Stimulated activated CD4-positive, alpha-beta T cell treated with anti-CD3 and anti-CD28 coated beads, Interleukin-12 subunit alpha, Interleukin-12 subunit beta, amount 100 ng/mL, for 4 hours (primary cell): ENCODE measurements at places on chromosomes 11 and 22.

DNA sequence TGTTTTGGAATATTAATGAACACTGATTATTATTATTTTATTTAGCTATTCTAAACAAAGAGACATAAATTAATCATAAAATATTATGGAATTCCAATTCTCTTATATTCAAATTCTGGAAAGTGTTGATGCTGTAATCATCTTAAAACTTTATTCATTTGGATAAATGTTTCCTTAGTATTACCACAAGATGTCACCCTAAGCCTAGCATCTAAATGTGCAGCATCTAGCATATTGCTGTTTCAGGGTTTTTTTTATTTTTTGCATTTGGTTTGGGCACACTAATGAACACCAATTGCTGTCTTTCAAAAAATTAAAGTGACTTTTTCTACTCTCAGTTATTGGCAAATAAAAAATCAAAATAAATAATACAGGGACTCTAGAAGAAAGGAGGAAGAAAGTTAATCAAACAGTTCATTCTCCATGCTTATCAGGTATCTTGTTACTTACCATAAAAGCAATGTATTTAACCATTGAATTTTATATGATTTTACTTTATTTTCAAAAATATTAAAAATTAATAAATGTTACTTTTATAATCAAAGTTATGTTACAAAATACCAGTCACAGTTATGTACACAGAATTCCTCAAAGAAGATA lies 31.8 kb downstream of the DLG2 start:
- DNase-seq, result no peak

DNA sequence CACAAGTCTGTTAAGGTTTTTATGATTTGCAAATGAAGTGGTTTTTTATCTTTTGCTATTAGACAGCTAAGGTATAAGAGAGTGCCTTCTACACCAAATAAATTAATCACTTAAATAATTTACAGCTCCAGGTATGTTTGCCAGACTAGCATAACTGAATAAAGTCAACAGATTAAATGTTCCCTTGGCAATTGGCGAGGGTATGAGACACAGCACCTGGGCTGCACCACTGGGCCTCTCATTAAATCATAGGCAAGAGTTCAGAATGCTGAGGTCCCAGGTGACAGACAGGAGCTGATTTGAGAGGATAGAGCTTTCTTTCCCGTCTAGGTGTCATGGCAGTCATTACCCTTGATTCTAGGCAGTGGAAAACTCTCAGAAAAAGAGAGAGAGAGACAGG lies 62.6 kb upstream of the WT1 start:
- no peak for DNase-seq

DNA sequence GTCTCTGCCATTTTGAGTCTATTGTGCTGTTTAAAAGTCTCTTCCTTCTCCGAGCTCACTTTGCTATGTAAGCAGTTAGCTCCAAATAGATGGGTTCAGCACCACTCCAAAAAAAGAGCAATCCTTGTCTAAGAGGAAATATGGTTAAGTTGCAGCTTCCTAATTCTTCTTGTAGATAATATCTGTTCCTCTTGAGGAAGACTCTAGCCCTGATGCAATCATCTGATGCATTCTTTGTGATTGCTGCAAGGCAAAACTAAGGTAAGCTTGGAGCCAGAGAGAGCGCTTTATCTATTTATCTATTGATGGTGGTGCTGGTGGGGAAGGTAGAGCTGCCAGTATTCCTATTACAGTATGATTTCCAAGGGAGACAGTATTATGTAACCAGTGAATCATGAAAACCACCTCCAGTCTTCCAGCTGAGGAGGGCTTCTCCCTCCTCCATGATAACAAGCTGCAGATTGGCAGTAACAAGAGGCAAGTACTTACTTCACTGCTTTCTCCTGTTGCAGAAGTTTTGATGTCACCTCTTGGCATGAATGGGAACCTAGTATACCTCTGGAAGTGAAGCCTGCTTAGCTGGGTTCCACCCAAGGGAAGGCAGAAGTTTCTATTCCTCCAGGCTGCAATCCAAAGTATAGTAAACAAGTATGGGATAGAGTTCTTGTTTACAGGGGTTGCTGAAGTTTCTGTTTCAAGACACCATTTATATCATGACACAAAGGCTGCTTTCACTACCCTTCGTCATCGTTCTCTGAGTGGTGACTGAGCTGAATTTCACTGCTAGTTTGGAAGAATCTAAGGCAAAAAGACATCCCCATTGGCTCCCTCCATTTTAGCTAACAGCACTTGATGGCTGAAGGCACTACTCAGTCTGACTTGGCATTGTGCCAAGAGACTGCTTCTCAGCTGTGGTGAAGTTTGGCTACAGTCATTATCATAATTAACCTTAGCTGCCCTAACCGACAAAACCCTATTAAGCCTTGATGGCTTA lies 49.7 kb downstream of the FDX1 start:
- no peak for DNase-seq

GRCh38 chr11:117426297-117426685 lies 98.6 kb downstream of the CEP164 start:
- DNase-seq, result peak; percentile 71

GRCh38 chr11:68998390-68998911 lies 14.6 kb downstream of the MRGPRF start:
- no peak for DNase-seq

DNA sequence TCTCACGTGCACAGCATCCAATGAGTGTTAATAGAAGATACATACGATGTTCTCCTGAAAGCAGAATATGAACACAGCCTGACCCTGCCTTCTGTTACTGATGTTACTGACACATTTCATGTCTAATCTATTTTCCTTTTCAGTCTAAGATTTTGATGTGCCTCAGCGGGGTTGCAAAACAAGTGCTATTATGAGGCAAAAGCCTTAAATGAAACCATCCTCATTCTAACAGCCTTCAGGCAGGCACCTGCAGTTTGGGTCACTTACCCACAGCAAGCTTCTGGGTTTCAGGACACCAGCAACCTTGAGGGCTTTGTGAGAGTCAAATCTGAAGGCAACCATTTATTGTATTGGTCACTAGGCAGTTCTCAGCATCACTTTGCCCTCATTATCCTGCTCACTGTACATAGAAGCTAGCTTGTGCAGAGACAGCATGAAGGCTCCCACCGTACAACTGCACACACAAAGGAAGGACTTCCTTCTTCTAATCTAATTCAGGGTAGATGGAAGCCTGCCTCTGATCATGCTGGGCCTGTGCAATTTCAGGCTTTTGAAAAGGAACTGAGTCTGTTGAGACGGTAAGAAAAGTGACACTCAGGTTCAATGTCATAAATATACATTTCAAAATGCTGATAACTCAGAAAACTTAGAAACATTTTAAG lies 183.2 kb upstream of the PITPNB start:
- DNase-seq, result no peak

DNA sequence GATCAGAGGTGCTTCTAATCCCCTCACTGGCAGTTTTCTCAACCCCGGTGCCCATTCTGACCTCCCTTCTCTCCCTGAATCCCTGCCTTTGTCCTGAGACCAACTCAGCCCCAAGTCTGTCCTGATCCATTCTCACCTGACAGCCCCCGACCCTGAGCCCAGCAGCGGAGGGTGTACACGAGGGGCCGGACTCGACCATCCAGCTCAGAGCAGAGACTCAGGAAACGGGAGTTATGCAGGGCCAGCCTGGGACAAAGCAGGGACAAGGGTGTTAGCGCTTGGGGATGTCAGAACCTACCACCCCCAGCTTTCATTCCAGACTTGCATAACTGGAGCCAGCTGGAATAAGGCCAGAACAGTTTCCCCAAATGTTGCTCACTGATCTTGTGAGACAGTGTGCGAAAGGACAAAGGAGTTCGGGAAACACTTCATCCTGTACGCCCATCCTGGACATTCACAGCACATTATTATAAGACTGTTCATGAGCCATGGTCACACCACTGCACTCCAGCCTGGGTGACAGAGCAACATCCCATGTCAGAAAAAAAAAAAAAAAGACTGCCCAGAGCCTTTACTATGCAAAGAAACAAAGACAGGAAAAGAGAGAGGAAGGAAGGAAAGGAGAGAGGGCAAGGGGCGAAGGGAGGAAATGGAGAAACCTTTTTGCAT lies 3.5 kb upstream of the EEF1G start:
- no peak for DNase-seq

DNA sequence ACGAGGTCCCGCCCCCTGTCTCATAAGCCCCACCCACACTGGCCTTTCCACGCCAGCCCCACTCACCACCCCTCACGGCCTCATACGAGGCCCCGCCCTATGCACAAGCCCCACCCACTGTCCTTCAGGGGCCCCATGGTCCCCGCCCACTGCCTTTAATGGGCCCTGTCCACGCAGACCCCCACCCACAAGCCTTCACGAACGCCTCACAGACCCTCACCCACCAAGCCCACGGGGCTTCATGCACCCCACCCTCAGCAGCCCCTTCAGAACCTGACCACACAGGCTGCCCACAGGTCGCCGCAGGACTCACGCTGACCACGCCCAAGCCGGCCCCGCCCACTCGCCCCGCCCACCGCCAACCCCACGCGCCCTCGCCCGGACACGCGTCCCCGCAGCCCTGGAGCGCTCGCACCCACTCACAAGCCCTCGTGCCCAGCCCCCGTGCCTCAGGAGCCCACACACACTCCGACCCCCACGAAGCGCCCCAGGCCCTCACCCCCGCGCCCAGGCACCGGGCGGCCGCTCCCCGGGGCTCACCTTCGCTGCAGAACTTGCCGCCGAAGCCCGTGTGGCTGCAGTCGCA lies 10.5 kb downstream of the NRXN2 start:
- no peak for DNase-seq

GRCh38 chr22:22558071-22558971 lies 744 bp downstream of the PRAME start:
- no peak for DNase-seq

GRCh38 chr22:35616043-35616442 lies 1.1 kb downstream of the MB start:
- no peak for DNase-seq

DNA sequence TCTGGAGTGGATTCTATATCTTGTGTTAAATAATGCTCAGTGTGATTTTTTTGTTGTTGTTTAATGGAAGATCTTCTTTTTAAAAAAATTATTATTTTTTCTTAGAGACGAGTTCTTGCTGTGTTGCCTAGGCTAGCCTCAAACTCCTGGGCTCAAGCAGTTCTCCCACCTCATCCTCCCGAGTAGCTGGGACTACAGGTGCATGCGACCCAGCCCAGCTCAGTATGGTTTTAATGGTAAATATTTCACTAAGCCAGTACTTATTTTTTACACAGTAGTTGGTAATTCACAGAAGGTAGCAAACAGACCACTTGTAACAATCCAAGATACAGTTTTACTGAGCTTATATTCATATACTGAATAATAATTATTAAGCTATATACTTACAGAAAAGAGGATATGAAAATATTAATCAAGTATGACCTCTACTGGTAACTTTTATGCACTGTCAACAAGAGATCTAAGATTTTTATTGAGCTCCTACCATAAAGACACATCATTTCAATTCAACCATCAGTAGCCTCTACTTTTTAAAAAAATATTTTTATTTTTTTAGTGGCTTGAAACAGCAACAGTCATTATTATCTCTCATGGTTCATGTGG lies 6.1 kb upstream of the CD59 start:
- DNase-seq, result no peak

DNA sequence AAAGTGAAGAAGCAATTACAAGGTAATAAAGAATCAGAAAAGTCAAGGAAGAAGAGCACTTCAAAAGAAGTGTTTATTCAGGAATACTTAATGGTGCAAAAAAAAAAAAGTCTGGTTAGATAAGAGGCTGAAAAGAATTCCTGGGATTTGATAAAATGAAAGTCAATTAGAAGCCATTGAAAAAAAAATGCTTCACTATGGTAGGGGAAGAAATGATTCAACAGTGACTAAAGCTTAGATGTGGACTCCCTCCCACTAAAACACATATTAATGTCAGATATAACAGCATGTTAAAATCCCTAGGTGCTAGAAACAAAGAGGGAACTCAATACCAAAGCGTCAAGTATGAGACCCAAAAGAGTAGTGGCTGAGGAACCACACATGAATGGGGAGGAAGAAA lies 335.3 kb upstream of the PITPNB start:
- no peak for DNase-seq

DNA sequence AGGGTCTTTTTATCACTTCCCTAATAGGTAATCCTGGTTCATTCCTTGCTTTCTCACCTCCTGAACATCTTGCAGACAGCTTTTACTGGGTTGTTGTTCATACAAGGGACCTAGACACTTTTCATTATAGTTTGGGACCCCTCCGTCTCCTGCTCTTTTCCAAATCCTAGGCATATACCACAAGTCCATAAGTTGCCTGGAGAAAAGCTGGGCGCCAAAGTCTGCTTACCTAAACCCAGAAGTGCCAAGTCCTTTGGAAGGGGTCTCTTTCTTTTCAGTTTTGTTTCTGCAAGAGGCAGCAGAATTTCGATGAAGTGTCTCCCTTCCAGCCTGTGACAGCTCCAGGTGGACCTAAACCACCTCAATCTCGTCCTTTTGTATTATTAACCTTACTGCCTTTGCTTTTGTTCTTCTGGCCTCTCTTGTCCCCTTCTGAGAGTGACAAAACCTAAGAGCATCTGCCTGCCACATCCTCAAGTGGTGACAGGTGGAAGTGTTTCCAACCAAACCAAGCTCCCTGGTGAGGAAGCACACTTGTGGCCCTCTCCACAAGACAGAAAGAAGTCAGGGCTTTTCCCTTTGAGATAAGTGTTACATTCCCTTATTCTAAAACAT lies 19.5 kb upstream of the P2RY6 start:
- no peak for DNase-seq

DNA sequence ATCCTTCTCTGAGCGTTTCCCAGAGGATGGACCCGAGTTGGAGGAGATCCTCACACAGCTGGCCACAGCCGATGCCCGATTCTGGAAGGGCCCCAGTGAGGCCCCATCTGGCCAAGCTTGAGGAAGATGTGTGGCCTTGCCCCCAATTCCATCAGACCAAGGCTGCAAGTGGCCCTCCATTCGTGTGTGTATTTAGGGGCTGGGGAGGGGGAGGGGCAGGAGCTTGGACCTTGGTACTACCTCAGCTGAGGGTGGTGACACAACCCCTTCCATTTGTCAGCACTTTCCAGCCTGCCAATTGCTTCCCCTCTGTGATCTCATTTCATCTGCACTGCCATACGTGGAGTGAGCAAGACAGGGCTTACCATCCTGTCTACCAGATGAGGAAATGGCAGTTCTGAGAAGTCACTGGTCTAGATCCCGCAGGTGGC lies 1.3 kb upstream of the BBS1 start:
- DNase-seq, result no peak

DNA sequence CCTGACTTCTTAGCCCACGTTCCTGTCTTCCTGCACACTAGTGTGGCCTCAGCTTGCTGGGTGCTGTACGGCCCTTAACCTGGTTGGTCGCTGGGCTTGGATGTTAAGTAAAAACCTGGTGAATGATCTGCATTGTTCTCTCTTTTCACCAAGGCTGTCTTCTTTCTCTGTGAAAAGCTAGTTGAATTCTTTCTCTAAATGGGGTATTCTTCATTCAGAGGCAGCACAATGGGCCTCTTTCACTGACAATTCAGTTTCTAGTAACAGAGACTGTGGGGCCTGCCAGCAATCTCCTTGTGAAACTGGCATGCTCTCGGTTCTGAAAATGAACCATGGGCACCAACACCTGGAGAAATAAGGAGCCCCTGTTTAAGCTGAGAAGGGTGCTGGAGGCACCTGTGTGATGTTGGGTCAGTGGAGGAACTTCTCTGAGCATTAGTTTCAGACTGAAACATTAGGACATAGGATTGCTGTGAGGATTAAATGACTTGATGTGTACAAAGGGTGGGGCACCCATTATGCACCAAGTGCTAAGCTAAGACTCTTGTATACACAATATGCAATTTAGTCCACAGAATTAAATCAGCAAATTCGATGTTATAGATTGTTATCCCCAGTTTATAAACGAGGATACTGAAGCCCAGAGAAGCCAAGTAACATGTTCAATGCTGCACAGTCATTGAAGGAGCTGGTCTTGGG lies 33.1 kb upstream of the ELF5 start:
- DNase-seq, result no peak
